Activated T-helper 1 cell treated with Interleukin-2 at 50 U/mL for 16 hours (primary cell): ENCODE measurements at places on chromosomes 2 and 18.

DNA sequence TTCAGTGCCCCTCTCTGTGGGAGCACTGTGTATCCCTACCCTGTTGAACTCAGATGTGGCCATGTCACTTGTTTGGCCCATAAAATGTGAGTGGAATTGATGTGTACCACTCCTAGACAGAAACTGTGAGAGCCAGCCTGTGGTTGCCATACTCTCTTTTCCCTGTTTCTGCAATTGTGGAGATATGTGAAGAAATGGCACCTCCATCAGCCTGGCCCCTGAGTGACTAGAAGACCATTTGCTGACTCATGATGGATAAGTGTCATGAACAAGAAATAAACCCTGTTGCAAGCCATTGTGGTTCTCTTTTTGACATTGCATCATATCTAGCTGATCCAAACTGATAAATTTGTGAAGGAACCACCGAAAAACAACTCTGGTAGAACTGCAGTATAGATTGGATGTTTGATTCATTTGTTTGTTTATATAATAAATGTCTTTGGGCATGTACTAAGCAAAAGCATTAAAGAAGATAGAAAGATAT lies 214.5 kb upstream of the FBXO11 start:
- no peak for DNase-seq

GRCh38 chr2:7673853-7674252 lies 756.6 kb downstream of the RNF144A start:
- no peak for DNase-seq

DNA sequence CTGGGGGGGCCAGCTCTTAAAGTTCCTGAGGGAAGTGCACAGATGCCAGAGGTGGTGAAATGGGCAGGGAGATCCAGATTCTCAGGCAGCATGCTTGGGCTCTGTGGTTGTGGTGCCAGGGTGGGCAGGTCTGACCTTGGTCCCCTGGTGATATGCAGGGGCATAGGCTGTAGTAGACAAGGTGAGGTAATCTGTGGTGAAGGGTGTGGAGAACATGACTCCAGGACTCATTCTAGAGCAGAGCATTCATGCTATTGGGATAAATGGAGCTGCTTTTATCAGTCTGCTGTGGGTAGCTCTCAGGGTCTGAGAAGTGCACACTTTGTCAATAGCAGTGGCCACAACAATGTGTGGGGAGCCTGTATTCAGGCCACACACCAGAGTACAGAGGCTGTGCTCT lies 16.9 kb downstream of the ACVR1C start:
- no peak for DNase-seq

DNA sequence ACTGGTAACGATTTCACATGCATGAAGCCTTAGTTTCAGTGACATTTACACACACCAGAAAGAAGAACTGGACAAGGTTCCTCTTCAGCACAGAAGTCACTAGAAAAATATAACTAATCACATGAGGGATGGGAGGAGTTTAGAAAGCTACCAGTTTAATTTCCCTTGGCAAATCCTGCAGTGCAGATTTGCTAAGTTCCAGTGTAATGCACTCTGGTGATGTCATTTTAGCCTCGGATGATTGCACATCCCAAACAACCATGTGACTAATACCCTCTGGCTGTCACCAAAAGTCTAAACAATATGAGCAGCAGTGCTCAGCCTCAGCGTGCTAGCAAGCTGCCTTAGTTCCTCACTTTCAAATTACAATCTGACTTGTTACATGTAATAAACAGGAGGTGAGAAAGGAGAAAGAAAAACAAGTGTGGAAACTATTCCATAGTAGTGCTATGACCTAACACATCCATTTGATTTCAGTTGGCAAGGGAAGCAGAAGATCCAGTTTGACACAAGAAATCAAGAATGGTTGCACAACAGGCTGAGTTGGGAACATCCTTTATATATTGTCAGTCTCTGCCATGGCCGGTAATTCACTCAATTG lies 35.3 kb upstream of the PPP1CB start:
- no peak for DNase-seq

DNA sequence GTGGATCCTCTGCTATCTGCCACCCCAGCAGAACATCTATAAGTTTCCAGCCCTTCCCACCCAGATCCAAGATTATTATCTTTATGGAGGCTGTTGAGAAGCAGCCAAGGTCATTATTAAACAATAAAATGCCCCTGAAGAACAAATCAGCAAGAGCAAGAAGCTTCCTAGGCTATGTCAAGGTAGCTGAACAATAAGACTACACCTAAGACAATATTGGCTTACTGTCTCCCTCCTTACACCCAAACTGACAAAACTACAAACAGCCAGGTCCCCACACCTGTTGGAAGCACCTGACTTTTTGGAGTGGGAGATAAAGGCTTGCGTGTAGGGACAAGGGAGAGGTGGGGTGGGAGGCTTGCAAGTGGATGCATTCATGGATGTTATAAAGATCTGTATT lies 128.5 kb downstream of the SPTBN1 start:
- DNase-seq, result no peak

- no peak for DNase-seq
Observed at GRCh38 chr2:31475692-31476091, 61.1 kb upstream of the XDH start.

DNA sequence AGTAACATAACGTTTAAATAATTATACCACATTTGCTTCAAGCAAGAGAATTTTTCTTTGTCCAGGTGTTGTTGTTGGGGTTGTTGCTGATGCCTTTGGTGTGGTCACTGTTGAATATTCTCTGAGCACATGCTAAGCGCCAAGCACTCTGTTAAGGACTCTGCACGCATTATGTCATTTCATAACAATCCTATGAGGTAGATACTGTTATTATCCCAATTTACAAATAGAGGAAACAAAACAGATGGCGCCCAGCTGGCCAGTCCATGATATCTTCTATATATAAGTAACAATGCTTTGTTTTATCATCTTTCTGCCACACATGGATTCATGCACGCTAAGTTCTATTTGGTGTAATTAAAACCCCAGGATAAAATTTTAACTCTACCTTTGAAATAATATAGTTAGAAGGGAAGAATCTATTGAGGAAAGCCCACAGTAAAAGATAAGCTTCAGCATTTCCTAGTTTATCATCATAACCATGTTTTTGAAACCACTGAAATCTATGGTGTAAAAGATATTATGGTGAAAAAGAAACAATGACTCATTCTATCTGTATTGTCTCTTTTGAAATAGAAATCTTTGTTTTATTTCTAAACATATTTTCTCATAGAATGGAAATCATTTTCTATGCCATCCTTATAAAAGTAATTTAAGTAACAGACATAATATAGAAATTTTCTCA lies 199.7 kb downstream of the PID1 start:
- no peak for DNase-seq

GRCh38 chr2:127820080-127820668 lies 9.2 kb upstream of the WDR33 start:
- no peak for DNase-seq

- DNase-seq, result no peak
Observed at GRCh38 chr2:9703701-9704221, 73.0 kb upstream of the YWHAQ start.
